ENCODE measurements at places on chromosomes 4 and X. TPM values are rescaled to one million over a fixed set of nuclear protein-coding genes. Genes with fewer than 3 reads are reported as not detected.

The MAGEH1 gene
- 17.3 TPM for total RNA-seq

The EGF gene
- not detected for total RNA-seq

GRCh38 chr4:100417565-100417964 lies 100.3 kb downstream of the EMCN start:
- peaks cover 1% of the 10 kb centered on the region for H3K27me3 ChIP-seq
- no peaks in the 10 kb centered on the region for H3K36me3 ChIP-seq
- DNase-seq = no peak
- H3K4me1 ChIP-seq = no peaks in the 10 kb centered on the region
- no peak overlapping the region for H3K4me3 ChIP-seq

DNA sequence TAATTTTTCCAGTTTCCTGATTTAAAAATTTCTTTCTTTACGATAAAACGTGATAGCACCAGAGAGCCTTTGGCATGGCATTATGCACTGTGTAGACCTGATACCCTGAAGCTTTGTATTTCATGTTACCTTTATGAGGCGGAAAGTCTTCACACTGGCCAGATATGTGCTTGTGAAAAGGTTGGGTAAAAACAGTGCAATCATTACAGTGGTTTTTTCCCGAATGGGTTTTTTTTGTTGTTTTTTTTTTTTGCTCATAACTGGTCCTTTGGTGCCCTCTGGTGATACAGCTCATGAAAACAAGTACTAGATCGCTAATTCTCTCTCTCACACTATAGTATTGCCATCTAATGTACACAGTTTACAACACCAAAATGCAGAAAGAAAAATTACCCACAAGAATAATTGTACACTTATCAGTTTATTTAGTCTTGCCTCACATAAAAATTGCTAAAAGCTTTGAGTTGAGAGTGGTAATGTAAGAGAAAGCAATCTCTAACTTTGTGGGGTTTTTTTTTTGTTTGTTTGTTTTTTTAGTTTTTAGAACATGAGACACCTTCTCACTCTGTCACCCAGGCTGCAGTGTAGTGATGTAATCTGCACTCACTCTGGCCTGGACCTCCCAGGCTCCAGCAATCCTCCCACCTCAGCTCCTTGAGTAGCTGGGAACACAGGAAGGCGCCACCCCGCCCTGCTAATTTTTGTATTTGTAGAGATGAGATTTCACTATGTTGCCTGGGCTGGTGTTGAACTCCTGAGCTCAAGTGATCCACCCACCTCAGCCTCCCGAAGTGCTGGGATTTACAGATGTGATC lies 21.3 kb downstream of the SPCS3 start:
- peak; percentile 37 for DNase-seq
- no peaks in the 10 kb centered on the region for H3K27me3 ChIP-seq
- H3K4me3 ChIP-seq = no peak overlapping the region
- H3K36me3 ChIP-seq = peaks cover 9% of the 10 kb centered on the region
- no peak overlapping the region for H3K27ac ChIP-seq

The TLL1 gene
- not detected for total RNA-seq

GRCh38 chrX:110389570-110389969 lies 30.9 kb downstream of the RTL9 start:
- DNase-seq = no peak
- H3K27me3 ChIP-seq = peaks cover 5% of the 10 kb centered on the region
- no peak overlapping the region for H3K27ac ChIP-seq
- no peak overlapping the region for H3K4me3 ChIP-seq
- H3K36me3 ChIP-seq = no peaks in the 10 kb centered on the region

- no peak overlapping the region for H3K27ac ChIP-seq
- no peak for DNase-seq
- no peaks in the 10 kb centered on the region for H3K36me3 ChIP-seq
- H3K27me3 ChIP-seq = no peaks in the 10 kb centered on the region
Measured at GRCh38 chr4:95023110-95023509, 265.4 kb downstream of the BMPR1B start.

DNA sequence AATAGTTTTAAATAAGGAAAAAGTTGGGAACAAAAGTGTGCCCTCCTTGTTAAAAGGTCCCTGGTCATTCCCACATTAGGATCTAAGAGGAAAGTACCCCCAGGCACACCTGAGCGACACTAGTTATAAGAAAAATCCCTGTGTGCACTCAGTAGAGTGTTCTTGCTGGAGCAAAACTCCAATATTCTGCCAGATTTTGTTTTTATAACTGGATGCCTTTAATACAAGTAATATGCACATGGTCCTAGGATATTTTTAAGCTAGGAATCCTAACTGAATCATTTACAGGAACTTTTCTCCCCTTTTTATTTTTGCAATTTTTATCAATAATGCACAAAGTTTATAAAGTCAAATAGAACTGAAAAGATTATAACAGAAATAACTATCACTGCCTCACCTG lies 68.6 kb downstream of the BEND4 start:
- H3K27ac ChIP-seq = no peak overlapping the region
- H3K36me3 ChIP-seq = peaks cover 16% of the 10 kb centered on the region
- H3K4me3 ChIP-seq = no peak overlapping the region
- no peaks in the 10 kb centered on the region for H3K4me1 ChIP-seq
- DNase-seq = no peak

DNA sequence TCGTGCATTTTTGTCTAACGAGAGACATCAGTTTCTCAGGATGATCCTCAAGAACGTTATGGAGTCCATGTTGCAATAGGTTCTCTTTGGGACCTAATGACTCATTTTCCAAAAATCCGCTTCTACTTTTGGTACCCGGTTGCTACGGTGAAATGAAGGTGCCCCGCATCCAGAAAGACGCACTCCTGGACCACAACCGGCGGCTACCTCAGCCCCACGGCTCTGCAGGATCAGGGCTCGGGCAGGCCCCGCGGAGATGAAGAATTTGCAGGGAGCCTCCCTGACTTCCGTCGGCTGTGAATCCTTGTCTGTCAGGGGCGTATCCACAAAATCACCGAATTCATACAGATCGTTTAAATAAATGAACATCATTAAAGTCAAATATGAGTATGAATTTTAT lies 15.6 kb downstream of the GTPBP6 start:
- H3K4me3 ChIP-seq = no peak overlapping the region
- no peaks in the 10 kb centered on the region for H3K4me1 ChIP-seq
- no peak overlapping the region for H3K27ac ChIP-seq
- no peaks in the 10 kb centered on the region for H3K27me3 ChIP-seq
- peaks cover 45% of the 10 kb centered on the region for H3K36me3 ChIP-seq

The CLDN2 gene
- not detected for total RNA-seq

DNA sequence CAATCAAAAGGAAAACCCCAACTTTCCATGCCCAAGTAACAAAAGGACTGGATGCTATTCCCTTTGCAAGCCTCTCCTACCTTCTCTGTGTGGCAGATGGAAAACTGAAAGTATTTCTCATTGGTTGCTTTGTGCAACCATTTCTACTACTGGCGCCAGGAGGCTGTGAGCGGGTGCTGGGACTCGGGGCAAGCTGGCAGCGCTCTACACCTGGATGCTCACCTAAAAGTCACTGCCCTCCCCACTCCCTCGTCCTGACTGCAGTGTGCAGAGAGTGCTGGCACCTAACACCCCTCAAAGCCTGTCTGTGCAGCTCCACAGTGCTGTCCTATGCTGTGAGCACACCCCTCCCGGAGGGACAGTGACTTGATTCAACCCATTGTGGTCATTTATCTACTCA lies 54.2 kb upstream of the STS start:
- peaks cover 9% of the 10 kb centered on the region for H3K36me3 ChIP-seq
- H3K27ac ChIP-seq = no peak overlapping the region
- no peaks in the 10 kb centered on the region for H3K27me3 ChIP-seq
- peaks cover 18% of the 10 kb centered on the region for H3K4me1 ChIP-seq
- no peak overlapping the region for H3K4me3 ChIP-seq

The MAGEC2 gene
- total RNA-seq = not detected

- no peaks in the 10 kb centered on the region for H3K4me1 ChIP-seq
- no peak overlapping the region for H3K4me3 ChIP-seq
- no peak overlapping the region for H3K27ac ChIP-seq
- H3K36me3 ChIP-seq = no peaks in the 10 kb centered on the region
Measured at GRCh38 chr4:21801661-21802385, 146.7 kb downstream of the KCNIP4 start.

GRCh38 chrX:17496407-17496806 lies 121.4 kb downstream of the NHS start:
- no peaks in the 10 kb centered on the region for H3K36me3 ChIP-seq
- DNase-seq = no peak
- H3K27ac ChIP-seq = no peak overlapping the region
- H3K27me3 ChIP-seq = no peaks in the 10 kb centered on the region
- H3K4me3 ChIP-seq = no peak overlapping the region

GRCh38 chrX:150258463-150259430 lies 104.4 kb upstream of the MAMLD1 start:
- no peak for DNase-seq
- peaks cover 2% of the 10 kb centered on the region for H3K27me3 ChIP-seq
- H3K4me1 ChIP-seq = peaks cover 21% of the 10 kb centered on the region
- no peak overlapping the region for H3K27ac ChIP-seq
- no peaks in the 10 kb centered on the region for H3K36me3 ChIP-seq

The KLHL2 gene
- total RNA-seq = 27.3 TPM

The TRPC5OS gene
- total RNA-seq = not detected

DNA sequence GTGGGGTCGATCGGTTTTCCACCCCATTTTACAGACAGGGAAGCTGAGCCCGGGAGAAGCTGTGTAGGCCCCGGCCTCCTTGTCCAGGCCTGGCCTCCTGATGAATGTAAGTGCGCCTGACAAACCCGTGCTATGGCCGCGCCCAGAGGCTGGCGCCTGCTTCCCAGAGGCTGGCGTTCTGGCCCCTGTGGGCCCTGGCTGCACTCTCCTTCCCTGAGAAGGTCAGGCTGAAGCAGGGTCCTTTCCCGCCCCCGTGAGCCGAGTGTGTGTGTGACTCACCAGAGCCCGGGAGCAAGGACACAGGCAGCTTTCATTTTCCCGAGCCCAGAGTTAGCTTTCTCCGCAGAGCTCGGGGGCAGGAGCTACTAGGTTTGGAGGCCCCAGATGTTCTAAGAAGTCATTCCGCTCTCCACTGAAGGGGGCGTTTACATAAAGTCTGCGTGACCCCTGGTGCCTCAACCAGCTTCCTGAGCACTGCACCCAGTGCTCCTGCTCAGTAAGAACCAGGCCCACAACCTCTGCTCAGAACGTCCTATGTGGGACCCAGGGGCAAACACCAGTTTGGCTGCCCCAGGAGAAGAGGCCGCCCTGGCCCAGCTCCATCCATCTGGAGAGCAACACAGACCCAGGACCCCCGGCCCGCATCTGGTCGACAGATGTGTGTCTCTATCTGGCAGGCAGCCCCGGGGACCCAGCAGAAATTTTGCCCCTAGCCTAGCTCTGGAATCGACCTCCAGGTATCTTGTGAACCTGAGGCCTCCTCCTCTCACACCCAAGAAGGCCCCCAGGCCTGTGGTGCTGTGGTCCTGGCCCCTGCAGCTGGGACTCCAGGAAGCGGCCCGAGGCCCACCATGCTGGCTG lies 13.6 kb downstream of the UVSSA start:
- H3K27me3 ChIP-seq = no peaks in the 10 kb centered on the region
- H3K4me1 ChIP-seq = no peaks in the 10 kb centered on the region
- H3K36me3 ChIP-seq = no peaks in the 10 kb centered on the region
- H3K4me3 ChIP-seq = no peak overlapping the region
- no peak overlapping the region for H3K27ac ChIP-seq

The KDR gene
- not detected for total RNA-seq

The PNMA6A gene
- total RNA-seq = 0.23 TPM

The ZDHHC15 gene
- total RNA-seq = 0.05 TPM

The MAGEE2 gene
- total RNA-seq = not detected

DNA sequence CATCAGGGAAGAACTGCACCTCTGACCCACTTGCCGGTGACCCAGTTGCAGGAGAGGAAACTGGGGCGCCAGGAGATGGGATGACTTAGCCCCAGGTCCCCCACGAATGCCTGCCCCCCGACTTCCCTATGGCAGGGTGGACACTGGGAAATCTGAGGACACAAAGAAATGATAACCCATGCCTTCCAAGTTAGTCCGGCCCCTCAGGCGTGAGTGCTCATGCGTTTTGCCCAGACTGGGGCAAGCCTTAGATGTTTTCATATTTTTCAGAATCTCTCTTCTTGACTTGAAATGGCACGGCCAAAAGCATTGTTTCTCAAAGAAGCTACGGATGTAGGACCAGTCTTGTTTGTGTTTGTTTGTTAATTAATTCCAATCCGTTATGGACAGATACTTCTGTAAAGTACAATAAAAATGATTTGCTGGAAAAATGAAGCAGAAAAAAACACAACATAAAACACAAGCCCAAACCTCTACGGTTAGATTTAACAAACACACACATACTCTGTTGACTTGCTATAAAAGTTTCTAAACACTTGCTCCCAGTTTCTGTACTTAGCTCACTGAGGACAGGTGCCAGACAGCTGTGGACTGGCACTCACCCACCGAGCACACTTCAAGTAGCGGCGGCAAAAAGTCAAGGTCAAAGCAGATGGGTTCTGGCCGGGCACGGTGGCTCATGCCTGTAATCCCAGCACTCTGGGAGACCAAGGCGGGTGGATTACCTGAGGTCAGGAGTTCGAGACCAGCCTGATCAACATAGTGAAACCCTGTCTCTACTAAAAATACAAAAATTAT lies 341.5 kb downstream of the BCOR start:
- H3K4me3 ChIP-seq = no peak overlapping the region
- H3K4me1 ChIP-seq = peaks cover 3% of the 10 kb centered on the region
- no peak for DNase-seq
- H3K27ac ChIP-seq = no peak overlapping the region
- no peaks in the 10 kb centered on the region for H3K36me3 ChIP-seq
- no peaks in the 10 kb centered on the region for H3K27me3 ChIP-seq

DNA sequence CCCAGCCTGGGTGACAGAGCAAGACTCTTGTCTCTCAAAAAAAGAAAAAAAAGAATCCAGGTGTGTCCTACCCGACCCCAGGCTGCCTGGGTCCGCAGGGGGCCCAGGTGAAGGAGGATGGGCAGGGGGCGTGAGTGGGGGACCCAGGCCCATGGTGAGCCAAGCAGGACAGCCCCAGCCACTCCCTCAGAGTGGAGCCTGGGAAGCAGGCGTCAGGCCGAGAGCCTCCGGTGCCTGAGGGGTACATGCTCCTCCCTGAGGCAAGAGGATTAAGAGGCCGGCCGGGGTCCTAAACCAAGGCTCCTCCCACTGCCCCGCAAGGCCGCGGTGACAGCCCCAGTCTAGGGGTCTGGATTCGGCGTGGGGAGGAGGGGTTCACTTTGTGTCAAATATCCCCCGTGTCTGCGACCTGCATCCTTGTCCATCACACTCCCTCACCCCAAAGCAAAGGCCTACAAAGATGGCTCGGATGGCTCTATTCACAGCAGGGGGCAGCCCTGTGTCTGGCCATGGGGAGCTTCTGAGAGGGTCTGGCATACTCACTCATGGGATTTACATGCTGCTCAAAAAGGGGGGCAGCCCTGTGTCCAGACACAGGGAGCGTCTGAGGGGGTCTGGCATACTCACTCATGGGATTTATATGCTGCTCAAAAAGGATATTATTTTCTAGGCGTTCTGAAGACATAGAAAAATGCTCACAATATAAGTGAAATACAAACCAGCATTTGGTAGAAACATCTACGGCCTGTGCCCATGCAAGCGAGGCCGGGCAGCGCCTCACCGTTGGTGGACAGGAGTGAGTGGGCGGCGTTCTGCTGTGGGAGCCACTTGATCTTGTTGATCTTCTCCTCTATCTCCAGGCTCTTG lies 94.6 kb downstream of the PPP2R2C start:
- H3K36me3 ChIP-seq = no peaks in the 10 kb centered on the region
- H3K27ac ChIP-seq = no peak overlapping the region

The SCFD2 gene
- 24.5 TPM for total RNA-seq

- no peak overlapping the region for H3K27ac ChIP-seq
- H3K27me3 ChIP-seq = no peaks in the 10 kb centered on the region
- H3K4me3 ChIP-seq = no peak overlapping the region
Measured at GRCh38 chr4:87101543-87102199, 118.7 kb downstream of the KLHL8 start.

The SMARCA1 gene
- total RNA-seq = not detected

The TEX13C gene
- not detected for total RNA-seq

The CDX4 gene
- total RNA-seq = not detected
